ENCODE measurements at places on chromosomes 3 and 15.

GRCh38 chr3:29346828-29347227 lies 66.0 kb downstream of the RBMS3 start:
- no peak for DNase-seq

DNA sequence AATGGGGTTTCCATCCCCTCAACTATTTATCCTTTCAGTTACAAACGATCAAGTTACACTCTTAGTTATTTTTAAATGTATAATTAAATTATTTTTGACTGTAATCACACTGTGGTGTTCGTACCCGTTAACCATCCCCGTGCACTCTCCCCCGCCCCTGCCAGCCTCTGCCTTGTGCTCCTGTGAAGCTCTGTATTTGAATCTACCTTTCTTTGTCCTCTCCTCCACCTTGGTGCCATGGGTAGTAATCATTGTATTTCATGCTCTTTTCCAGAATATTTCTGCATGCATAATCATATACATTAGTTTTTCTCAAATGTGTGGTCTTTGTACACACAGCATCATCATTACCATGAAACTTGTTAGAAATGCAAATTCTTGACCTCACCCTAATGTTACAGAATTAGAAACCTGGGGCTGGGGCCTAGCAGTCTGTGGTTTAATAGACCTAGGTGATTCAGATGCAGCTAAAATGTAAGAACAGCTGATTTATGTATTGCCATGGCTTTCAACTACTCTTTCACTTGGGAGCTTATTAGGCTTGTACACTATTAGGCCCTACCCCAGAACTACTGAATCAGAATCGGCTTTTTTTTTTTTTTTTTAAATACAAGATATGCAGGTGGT lies 91.5 kb downstream of the STT3B start:
- no peak for DNase-seq

DNA sequence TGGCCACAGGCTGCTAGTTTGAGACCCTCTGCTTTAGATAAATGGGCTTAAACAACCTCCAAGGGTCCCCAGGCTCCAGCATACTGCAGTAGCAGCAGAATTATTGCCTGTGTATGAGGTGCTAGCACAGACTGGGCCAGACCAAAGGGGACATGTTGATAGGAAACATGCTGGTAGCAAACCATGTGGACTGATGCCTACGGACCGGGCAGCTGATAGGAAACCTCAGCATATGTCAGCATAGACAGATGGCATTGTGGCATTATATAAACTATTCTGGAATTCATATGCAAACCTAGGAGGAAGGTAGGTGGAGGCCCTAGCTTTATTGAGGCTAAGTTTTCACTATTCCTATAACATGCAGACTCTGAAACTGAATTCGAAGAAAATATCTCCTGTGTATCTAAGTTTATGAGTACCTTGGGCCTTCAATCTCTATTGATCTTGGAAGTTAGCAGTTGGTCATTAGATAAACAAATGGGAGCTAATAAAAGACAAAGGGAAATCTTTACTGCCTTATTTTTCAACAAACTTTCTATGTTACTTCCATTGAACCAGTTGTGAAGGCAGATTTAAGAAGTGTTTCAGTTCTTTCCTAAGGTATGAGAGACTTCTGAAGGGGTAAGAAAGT lies 1.7 kb upstream of the HGD start:
- DNase-seq = no peak

GRCh38 chr3:50450209-50450921 lies 53.1 kb downstream of the CACNA2D2 start:
- no peak for DNase-seq

GRCh38 chr3:76479161-76479650 lies 560.7 kb upstream of the ROBO2 start:
- DNase-seq = no peak

DNA sequence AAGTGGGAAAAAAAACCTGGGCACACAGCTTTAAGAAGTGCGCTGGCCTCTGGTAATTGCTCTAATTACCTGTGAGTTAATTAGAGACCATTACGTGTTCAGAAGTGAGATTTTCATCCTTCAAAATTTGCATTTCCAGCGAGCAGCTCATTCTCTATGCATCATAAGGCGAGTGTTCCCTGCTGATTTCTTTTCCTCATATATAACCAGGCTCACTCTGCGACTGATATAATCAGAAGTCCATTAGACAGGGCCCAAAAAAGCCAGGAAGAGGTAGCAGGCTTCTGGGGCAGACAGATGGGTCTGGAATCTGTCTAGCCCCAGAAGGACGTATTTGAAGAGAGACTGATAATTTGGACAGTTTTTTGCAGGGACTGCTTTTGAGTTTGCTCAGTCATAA lies 158.7 kb downstream of the MTHFS start:
- no peak for DNase-seq

DNA sequence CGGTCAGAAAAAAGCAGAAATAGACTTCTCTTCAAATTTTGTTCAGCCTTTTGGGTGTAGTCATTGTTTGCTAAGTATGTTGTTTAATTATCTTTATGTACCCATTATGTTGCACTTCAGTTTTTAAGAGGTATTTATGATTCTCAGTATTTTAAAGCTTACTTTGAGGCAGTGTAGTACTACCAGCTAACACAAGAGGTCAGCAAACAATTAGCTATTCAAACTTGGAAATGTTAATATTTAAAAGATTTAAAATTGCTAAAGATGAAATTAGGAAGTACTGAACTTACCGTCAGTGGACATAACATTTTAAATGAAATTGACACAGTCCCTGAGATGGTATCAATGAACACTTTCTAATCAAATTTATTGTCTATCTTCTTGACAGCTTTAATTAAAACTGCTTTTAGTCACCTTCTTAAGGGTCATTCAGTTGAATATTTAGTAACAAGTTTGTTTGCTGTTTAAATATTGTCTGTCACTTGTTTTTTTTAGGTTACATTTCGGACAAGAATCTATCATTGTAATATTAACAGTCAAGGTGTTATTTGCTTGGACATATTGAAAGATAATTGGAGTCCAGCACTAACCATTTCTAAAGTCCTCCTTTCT lies 28.1 kb downstream of the NKIRAS1 start:
- no peak for DNase-seq

- DNase-seq = no peak
Measured at GRCh38 chr3:160707187-160707794, 30.3 kb downstream of the ARL14 start.

GRCh38 chr15:91022832-91023129 lies 387 bp upstream of the VPS33B start:
- no peak for DNase-seq

Measured in caudate nucleus (tissue), 63 donors.